ENCODE measurements at places on chromosomes 16 and 17. TPM values are rescaled to one million over a fixed set of nuclear protein-coding genes. Genes with fewer than 3 reads are reported as not detected.

Gene TTLL6
- 0.46 TPM for total RNA-seq

Gene ITGAE
- total RNA-seq = 13.6 TPM

Gene CD300E
- total RNA-seq = not detected

Gene CDH15
- total RNA-seq = 0.23 TPM

Gene SLC16A6
- 3.5 TPM for total RNA-seq

Gene AHSP
- 24.9 TPM for total RNA-seq

Gene TEX19
- total RNA-seq = not detected

Gene GDPD3
- 0.46 TPM for total RNA-seq

Gene SAP30BP
- total RNA-seq = 52.1 TPM

Gene TANGO6
- 40.4 TPM for total RNA-seq

Gene TOX3
- total RNA-seq = 15.9 TPM

Gene SPATA32
- not detected for total RNA-seq

Gene CHRNE
- 0.46 TPM for total RNA-seq

Gene C1QL1
- total RNA-seq = 8.3 TPM

Gene EPX
- total RNA-seq = not detected

Gene PIRT
- 5.3 TPM for total RNA-seq

Gene FOXJ1
- 21.7 TPM for total RNA-seq

Gene MMP2
- 15.0 TPM for total RNA-seq

Gene ABCC11
- 0.46 TPM for total RNA-seq

Gene FAM20A
- total RNA-seq = 3.0 TPM

Gene IQCK
- 22.1 TPM for total RNA-seq

Gene LRRC75A
- 9.0 TPM for total RNA-seq

Gene SUZ12
- total RNA-seq = 36.7 TPM

Gene WIPI1
- 8.8 TPM for total RNA-seq

Gene RCVRN
- 0.23 TPM for total RNA-seq

Gene BRIP1
- 7.6 TPM for total RNA-seq

Gene HOXB4
- not detected for total RNA-seq

Gene TMEM238L
- not detected for total RNA-seq

Gene GDE1
- 62.1 TPM for total RNA-seq

Gene ALOXE3
- 0.69 TPM for total RNA-seq

Gene UNC45B
- not detected for total RNA-seq

Gene EVI2A
- 5.5 TPM for total RNA-seq

Measured in diencephalon (tissue), 1 donor.